Fibroblast of skin of left quadriceps (primary cell): ENCODE measurements at places on chromosomes 11 and 22.

DNA sequence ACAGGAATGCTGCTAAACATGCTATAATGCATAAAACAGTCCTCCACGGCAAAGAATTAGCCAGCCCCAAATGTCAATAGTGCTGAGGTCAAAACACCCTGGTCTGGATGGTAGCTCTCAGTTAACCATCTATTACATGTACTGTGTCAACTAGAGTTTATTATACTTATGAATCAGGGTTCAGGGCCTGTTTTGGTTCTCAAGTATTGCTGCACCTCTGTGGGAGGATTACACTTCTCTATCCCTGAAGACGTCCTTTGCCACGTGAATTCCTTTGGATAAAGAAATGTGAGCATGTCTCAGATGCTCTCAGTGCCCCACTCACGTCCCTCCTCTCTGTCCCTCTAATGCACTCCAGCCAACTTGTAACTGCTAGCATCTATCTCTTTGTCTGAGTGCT, 53.4 kb downstream of the SLC1A2 start:
- DNase-seq, result no peak

DNA sequence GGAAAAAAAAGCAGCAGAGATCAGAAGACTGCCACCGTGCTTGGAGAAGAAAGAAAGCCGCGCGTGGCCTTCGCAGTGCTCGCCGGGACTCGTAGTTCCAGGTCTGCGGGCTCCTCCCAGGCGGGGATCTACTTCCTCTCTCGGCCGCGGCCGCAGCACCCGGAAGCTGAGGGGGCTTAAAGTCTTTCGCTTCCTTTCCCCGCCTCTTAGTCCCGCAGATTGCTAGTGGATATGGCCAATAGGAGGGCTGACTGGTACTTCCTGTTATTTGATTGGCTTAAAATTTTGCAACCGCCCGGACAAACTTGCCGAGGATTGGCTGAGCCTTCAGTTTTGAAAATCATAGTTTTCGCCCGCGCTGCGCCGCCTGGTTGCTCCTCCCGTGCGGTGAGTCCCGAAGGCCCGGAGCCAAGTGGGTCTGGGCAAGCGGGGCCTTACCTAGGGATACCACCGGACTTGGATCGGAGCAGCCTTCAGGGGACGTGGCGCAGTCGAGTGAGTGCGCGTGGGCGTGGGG, at the start of gene INCENP:
Gene INCENP, plus strand, starts transcription at position 343 of the 517 bp plus-strand sequence. CDS start 4,151 bp downstream, outside the sequence.
- peak; percentile 97 for DNase-seq

GRCh38 chr11:134452026-134452837, 40.2 kb upstream of the B3GAT1 start:
- DNase-seq, result no peak

DNA sequence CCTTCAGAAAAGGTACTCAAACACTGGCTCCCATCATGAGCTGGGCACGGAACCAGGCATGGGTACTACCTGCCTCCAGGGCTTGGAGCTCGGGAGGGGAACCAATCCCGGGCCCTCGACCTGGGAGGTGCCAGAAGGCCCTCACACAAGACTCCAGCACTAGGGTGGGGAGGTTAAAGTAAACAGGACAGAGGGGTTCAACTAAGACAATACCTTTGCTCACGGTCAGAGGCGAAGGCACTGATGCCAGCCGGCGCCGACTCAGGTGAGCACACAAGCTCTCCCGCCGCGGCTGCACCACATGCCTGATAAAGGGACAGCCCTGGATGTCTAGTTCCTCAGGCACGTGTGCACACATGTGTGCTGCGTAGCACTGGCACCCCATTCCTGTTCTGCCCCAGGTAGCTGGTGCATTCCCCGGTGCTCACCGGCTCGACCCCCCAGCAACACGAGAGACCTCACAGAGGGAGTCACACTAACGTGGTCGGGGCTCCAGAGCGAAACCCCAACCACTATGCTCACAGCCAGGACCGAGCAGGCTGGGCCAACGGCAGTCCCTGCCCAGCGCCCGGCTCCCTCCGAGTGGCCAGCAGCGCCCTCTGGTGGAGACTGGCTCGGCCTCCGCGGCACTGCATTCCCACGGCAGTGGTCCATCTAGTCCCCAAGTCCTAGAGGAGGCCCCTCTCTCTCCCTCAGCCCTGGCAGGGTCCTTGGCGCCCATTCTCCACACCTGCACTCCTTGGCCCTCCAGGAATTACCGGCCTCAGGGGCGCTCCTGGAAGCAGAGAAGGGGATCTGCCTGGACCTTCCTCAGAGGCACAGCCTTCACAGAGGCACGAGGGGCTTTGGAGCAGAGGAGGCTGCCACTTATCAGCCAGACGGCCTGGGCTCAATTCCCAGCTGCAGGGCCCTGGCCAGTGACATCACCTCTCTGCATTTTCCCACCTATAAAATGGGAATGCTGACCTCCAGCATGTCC, 28.8 kb upstream of the MOB2 start:
- no peak for DNase-seq

GRCh38 chr11:9606809-9607510, 33.5 kb downstream of the WEE1 start:
- no peak for DNase-seq

GRCh38 chr11:76799066-76799804, 16.1 kb downstream of the TSKU start:
- DNase-seq, result no peak

DNA sequence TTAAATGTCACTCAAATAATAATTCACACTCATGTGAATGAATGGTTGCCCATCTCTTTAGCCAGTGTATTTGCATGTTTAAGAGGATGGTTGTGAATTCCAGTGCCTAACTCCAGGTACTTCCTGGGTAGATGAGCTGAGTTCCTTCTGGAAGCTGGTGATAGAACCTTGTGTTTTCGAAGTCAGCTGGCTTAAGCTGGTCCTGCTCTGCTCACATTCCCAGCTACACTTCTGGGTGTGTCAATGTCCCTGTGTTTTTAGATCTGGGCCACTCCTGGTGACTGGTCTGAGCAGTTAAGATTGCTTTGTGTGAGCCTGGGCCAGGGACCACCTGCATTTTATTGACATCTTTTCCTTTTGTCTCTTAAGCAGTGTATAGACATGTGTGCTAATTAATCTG, 10.6 kb downstream of the TEAD1 start:
- no peak for DNase-seq

GRCh38 chr11:44286268-44286880, 23.6 kb downstream of the ALX4 start:
- DNase-seq, result no peak
